ENCODE measurements at places on chromosomes 6 and 20.
A peak's percentile ranks its signal among the peaks of the same experiment; 100 is the strongest.

DNA sequence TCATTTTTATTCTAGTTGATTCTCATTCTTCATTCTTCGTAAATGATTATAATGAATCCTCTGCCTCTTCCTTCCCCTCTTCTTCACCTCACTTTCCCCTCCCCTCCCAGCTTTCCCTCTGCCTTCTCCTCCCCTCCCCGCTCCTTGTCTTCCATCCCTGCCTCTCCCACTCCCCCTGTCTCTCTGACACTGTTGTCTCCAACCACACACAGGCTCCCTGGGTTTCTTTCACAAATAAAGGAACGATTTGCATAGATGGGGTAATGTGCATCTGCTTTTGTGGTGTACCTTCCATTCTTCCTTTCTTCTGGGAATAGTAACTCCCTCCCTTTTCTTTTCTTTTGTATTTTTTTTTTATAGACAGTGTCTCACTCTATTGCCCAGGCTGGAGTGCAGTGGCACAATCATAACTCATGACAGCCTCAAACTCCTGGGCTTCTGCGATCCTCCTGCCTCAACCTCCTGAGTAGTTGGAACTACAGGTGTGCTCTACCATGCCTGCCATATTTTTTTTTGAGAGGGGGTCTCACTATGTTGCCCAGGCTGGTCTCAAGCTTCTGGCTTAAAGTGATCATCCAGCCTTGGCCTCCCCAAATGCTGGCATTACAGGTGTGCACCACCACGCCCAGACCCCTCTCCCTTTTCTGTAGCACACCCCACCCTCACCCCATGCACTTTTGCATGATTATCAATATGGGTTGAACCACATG is 318.6 kb downstream of the PRKN start:
- DNase-seq = no peak

- DNase-seq = peak; percentile 71
Measured at GRCh38 chr6:153625089-153625488, 414.0 kb upstream of the OPRM1 start.

- DNase-seq = no peak
Measured at GRCh38 chr20:61731363-61732181, 334.1 kb downstream of the TAF4 start.

GRCh38 chr20:1144401-1145172 is 26.2 kb downstream of the PSMF1 start:
- peak; percentile 46 for DNase-seq

- no peak for DNase-seq
Measured at GRCh38 chr20:36890586-36890985, 14.6 kb downstream of the TLDC2 start.

GRCh38 chr20:32448306-32449056 is 90.3 kb downstream of the ASXL1 start:
- no peak for DNase-seq

- DNase-seq = no peak
Measured at GRCh38 chr6:12952318-12952717, 235.8 kb downstream of the PHACTR1 start.

DNA sequence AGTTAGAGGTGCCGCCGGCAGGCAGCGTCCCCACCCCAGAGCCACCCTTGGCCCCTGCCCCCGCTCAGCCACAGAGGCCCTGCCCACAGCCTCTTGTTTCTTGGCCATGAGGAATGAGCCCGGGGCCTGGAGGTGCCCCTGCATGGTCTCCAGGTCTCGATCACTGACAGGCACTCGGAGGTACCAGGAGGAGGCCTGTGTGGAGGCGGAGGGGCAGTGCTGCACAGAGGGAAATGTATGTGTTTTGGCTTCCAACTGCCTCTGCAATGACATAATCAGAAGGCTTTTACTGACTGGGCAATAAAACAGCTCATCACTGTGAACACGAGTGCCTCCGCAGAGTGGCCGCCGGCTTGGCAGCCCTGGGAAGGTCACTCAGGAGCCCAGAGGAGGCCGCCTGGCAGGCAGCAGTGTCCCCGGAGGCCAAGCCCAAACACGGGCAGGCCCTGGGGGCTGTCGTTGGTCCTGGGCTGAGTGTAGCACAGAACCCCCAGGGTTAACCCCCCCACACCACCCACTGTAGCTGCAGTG is 61.1 kb upstream of the GATA5 start:
- DNase-seq = no peak

DNA sequence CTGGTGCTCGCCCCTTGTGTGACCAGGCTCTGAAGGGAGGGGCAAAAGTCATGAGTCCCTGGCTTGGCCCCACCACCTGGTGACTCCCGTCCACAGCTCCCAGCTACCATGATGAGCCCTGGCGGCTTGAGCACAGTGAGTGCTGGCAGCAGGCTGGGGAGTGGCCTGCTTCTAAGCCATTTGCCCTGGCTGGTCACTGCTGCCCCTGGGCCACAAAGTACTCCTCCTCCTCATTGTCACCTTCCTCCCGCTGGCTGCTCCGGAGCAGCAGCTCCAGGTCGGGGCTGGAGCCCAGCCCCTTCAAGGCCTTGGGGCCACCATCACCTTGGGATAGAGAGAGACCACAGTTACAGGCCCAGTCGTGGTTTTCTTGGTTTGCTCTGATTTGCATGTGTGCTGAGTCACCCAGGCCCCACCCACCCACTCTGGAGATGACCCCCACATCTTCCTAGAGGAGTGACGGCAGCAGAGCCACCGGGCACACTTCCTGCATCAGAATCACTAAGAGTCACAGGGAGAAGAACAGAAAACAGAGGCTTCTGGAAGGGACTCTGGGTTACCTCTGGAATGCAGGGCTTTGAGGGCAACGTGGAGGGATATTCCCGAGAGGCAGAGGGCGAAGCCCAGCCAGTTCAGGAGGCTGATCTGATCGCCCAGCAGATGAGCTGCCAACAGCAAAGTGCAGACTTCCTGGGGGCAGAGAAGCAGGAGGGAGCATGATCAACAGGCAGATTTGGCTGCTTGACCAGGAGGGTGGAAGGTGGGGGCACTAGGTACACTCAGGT is 42.1 kb upstream of the CDH22 start:
- peak; percentile 26 for DNase-seq

- DNase-seq = no peak
Measured at GRCh38 chr6:38774929-38775707, 60.0 kb downstream of the DNAH8 start.

GRCh38 chr20:6104493-6105188 is 18.2 kb downstream of the FERMT1 start:
- DNase-seq = no peak

- DNase-seq = no peak
Measured at GRCh38 chr6:2242311-2242710, 3.1 kb downstream of the GMDS start.
